Activated T-cell treated with anti-CD3 and anti-CD28 coated beads for 24 hours (primary cell): ENCODE measurements at places on chromosomes 7 and 10.

DNA sequence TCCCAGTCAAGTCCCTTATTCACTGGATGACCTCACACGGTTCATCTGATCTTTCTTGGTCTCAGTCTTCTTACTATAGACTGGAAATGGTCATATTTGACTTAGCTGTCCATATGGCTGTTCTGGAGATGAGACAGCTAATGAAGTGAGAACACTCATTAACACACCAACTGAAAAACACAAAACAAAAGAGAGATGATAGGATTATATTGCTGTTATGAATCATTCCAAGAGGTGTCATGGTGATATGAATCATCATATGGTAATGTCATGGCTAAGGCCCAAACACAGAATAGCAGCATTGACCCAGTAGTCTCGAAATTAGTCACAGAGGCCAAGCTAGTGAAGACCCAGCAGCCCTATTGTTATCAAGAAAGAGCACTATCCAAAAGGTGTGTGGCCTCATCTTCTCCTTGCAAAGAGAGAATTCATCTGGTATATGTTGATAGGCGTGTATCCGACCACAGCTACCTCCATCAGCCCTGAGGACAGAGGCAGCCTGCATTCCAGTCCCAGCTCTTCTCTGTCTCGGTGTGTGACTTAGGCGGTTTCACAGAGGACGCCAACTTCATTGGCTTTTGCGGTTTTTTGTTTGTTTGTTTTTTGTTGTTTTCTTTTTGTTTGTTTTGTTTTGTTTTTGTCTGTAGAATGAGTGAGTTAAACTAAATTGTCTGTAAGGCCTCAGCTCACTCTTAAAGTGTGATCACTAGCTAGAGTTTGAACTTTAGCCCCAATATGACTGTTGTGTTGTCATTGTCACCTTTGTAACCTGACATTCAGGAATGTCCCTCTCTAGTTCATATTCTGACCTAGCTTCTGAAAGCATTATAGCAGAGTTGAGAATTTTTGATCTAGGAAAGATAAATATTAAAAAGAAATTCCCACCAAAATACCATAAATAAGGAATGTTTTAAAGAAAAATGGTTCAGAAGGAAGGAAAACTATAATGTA lies 97.4 kb upstream of the PDCD4 start:
- DNase-seq, result peak; percentile 37

DNA sequence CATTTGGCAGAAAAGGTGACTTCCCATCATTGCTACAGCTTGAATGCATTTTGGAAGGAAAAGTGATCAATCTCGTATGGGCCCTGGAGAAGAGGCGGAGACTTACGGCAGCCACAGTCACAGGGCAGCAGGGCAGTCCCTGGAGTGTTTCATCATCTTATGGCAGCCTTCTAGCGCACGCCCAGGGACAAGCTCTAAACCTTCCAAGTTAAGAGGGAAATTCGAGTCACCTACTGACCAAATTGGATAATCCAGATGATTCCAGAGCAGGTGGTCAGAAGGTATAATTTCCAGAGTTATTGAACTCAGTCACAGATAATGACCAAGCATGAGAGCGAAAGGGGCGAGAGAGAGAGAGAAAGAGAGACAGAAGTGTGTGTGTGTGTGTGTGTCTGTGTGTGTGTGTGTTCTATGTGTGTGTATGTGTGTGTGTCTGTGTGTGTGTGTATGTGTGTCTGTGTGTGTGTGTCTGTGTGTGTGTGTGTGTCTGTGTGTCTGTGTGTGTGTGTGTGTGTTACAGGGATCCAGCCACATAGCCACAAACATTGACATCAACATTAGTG lies 123.7 kb upstream of the ADAM12 start:
- no peak for DNase-seq

- DNase-seq, result no peak
These were observed 117.2 kb downstream of the MYOF start for GRCh38 chr10:93364966-93365365.

DNA sequence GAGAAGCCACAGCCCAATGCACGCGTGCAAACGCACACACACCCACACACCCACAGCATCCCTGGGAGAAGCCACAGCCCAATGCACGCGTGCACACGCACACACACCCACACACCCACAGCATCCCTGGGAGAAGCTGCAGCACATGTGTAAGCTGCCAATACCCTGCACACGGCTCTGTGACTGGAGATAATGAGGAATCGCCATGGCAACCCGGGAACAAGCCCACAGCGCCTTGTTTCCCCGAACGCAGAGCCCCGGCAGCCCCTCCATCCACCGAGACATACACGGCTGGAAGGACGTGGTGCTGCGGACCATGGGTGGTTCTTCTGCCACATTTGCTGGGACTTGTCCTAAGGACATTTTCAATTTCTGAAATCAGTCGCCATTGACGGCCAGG lies 221.3 kb downstream of the PTPRN2 start:
- DNase-seq, result no peak

DNA sequence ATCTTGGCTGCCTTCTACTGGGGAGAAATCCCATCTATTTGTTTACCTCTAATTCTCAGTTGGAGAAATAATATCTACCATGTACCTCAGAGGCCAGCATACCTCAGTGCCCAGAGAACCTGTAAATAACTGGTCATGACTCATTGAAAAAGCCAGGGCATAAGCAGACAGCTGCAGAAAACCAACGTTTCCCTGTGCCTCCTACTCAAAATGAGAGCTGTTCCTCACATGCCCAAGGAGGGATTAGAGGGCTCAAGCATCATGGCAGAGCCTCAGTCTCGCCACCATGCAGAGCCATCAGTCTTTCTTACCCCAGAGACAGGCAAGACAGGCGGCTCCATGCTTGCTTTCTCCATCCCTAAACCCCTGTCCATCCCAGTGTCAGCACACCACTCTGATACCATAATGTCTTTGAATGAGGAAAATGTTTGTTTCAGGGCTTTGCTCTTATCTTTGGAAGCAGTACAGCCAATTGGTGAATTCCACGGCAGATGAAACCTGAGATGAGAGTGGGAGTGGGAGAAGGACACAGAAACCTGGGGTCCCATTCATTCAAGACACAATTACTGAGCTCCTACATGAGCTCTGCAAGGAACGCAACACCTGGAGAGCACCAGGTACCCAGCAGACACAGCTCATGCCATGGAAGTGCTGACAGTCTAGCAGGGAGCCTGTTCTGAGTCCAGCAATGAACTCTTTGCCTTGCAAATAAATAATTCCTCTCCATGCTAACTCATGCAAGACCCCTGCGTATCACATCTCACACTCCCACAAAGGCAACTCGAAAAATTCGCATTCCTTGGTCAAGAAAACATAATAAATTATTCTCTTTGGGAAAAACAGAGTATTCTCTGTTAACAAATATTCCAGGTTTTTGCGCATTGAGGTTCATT lies 21.1 kb downstream of the PON1 start:
- DNase-seq, result no peak

GRCh38 chr7:36764929-36765328 lies 40.6 kb upstream of the AOAH start:
- no peak for DNase-seq

GRCh38 chr7:95365151-95365550 lies 31.0 kb downstream of the PON3 start:
- no peak for DNase-seq

DNA sequence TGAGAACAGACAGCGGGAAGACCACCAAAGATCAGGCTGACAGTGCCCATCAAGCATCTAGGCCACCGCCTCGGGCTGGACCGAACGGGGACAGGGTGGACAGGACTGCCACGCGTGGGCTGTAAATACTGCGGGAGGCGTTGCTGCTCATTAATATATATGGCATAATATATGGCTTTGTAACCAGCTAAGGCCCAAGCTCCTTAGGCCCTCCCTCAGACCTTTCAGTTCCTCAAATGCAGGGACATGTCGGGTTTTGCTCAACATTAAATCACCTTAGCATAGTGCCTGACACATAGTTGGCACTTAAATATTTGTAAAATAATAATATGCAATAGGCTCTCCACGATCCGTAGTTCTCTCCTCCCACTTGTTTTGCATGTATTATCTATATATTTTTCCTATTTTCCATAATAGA lies 402 bp upstream of the TMEM168 start:
- no peak for DNase-seq

DNA sequence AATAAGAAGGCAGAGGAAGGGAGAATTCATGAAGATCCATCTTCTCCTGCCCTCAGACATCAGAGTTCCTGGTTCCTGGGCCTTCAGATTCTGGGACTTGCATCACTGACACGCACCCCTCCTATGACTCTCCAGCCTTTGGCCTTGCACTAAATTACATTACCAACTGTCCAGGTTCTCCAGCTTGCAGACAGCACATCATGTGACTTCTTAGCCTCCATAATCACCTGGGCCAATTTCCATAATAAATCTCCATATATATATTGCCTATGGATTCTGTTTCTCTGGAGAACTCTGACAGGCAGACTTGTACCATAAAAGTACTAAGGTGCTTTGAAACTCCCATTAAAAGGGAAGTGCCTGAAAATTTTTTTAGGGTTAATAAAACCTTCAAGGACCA lies 23.2 kb downstream of the RSU1 start:
- no peak for DNase-seq

DNA sequence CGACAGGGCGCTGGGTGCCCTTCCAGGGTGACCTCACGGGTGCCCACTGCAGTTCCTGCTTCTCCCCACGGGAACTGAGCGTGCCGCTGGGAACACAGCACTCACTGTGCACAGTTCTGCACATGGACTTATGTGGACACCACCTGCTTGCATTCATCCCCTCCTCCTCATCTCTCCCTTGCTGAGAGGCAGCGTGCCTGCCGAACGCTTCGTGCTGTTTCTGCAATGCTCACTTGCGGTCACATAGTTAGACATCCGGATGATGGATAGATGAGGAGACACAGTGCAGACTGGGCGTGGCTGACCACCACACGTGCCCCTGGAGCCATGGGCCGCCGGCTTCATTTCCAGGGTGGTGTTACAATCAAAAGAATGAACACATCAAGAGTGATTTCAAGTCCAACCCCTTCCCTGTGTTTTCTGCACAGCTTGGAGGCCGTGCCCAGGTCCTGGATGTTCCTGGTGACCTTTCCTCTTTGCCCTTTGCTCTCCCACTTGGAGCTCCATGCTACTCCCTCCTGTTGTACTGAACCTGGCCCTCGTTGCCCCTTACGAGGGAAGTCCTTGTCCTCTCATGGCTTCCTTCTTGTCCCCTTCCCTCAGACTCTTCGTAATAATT lies 119.4 kb downstream of the VIPR2 start:
- DNase-seq, result no peak

DNA sequence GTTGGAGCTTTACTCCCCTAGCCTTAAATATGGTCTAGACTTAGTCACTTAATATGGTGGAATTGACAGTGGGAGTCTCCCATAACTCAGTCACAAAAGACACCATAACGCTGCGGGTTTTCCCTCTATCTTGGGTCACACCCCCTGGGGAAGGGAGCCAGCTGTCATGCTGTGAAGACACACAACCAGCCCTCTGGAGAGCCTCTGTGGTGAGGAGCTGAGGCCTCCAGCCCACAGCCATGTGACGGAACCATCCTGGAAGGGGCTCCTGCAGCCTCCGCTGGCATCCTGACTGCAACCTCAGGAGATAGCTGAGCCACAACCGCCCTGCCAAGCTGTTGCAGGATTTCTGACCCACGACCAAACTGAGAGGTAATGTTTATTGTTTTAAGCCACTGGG lies 37.9 kb downstream of the PAXIP1 start:
- DNase-seq, result no peak

DNA sequence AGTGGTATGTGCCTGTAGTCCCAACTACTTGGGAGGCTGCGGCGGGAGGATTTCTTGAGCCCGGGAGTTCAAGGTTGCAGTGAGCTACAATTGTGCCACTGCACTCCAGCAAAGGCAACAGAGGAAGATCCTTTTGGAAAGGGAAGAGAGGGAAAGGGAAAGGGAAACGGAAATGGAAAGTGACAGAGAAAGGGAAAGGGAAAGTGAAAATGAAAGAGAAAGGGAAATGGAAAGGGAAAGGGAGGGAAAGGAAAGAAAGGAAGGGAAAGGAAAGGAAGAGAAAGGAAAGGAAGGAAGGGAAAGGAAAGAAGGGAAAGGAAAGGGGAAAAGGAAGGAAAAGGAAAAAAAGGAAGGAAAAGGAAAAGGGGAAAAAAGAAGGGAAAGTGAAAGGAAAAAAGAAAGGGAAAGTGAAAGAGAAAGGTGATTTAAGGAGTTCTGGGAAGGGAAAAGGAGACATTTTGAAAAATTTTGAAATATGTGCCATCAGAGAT lies 2.3 kb upstream of the ZC3HAV1 start:
- DNase-seq, result no peak

DNA sequence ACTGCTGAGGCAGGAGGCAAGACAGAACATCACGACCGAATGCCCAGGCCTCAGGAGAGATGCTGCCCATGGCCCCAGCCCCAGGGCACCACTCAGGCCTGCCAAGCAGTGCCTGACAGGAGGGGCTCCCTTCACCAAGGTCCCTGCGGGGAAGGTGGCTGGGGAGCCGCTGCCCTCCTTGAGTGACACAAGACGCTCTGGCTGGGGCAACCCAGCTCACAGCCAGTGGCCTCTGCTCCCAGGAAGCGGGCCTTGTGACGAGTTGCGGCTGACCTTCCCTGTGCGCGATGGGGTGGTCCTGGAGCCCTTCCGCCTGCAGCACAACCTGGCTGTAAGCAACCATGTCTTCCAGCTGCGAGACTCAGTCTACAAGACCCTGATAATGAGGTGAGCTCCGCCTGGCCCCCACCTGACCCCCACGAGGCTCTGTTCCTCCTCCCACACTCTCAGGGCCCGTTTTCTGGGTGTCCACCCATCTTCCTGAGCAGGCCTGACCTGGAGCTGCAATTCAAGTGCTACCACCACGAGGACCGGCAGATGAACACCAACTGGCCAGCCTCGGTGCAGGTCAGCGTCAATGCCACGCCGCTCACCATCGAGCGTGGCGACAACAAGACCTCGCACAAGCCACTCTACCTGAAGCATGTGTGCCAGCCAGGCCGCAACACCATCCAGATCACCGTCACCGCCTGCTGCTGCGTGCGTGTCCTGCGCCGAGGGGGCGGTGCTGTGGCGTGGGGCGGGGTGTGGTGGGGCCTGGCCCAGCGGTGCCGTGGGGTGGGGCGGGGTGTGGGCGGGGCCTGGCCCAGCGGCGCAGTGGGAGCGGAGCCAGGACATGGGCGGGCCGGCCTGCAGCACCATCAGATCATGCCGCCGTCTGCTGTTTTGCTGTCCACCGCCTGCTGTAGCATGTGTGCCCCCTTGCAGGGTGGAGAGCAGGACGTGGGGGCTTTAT lies 12.8 kb downstream of the ZMIZ2 start:
- no peak for DNase-seq

GRCh38 chr7:155788616-155789000 lies 23.7 kb downstream of the SHH start:
- no peak for DNase-seq

GRCh38 chr7:884191-885003 lies 8.0 kb downstream of the GET4 start:
- DNase-seq, result no peak

DNA sequence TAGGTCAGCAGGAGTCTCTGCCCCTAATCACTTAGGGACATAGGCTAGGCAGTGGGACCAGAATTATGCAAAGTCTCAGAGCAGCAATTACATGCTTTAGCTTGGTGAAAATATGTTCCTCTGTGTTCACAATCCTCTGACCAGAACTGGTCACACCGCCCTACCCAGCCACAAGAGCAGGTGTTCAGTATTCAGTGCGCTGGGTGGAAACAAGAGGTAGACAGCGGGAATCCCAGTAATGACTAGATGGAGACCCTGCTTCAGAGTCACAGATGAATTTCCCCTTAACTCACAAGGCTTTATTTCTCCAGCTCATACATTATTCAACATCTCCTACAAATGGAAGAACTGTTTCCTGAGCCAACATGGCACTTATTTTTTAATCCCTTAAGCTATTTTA lies 763.7 kb upstream of the POM121L12 start:
- no peak for DNase-seq

- no peak for DNase-seq
These were observed 45.0 kb downstream of the CDK1 start for GRCh38 chr10:60823324-60823723.
